ENCODE measurements at places on chromosomes 7 and 10.

GRCh38 chr10:32317795-32318357, 29.1 kb downstream of the EPC1 start:
- DNase-seq, result no peak

DNA sequence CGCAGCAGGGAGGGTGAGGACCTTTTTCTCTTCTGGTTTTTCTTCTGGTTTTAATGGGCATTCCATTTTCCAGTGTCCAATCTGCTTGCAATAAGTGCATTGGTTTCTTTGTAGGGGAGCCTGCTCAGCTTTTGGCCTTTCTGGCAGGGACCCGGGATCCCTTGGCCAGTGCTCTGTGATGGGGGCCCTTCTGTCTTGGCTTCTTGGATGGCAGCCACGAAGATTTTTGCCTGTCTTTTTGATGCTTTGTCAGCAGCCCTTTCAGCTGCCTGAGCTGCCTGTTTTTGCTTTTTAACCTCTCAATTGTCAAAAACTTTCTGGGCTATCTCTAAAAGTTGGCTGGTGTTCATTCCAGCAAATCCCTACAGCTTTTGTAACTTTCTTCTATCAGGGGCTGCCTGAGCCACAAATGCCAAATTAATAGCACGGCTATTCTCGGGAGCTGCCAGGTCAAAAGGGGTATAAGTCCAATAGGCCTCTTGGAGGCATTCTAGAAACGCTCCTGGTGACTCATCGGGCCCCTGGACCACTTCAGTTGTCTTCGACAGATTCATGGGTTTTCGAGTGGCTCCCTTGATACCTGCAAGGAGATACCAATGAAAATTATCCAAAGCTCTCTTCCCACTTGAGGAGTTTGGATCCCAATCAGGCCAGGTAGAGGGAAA, 179.9 kb upstream of the MBL2 start:
- no peak for DNase-seq

DNA sequence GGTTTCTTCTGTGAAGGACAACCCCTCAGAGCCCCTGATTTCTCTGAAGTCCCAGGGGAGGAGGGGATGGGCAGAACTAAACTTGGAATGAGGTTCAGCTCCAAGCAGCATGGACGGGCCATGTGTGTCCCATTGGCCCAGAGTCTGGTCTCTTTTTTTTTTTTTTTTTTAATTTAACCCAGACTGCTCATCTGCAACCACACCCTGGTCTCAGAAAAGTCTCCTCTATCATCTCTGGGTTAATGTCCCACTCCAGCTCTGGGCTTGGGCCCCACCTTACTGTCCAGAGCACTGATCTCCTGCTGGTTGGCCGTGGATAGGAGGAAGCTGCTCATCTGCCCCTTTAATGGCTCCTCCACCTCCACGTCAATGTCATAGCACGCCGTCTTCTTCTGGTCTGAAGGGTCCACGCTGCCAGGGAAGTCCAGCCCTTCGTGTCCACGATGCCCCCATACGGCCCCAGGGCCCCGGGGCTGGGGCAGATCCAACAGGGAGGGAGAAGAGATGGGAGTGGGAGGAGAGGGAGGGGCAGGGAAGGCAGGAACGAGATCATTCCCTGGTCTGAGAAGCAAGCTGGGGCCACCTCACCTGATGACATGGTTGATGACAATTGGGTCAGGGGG, 7.7 kb downstream of the CHPF2 start:
- no peak for DNase-seq

DNA sequence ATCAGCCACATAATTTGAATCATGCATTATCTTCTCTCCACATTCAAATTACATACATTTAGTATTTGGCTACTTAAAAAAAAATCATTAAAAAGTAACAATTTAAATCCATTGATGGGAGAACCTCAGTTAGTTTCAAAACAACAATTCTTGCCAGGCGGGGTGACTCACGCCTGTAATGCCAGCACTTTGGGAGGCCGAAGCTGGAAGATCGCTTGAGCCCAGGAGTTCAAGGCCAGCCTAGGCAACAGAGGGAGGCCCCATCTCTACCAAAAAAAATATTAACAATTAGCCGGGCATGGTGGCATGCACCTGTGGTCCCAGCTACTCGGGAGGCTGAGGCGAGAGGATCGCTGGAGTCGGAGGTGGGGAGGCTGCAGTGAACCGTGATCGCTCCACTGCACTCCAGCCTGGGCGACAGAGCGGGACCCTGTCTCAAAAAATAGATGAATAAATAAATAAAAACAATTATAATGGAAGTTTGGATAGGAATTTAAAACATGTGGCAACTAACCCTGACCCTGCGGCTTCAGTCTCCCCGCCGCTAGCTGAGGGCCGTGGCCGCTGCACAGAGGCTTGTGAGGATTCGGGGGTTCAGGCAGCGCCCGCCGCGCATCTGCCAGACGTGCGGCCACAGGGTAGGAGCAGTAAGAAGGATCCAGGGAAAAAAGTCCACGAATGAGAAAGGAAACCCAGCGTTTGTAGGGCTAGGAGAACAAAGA, 1.1 kb upstream of the CSGALNACT2 start:
- DNase-seq, result no peak

- DNase-seq, result peak; percentile 100
Observed at GRCh38 chr7:44044315-44045225, at the start of gene DBNL. TSS of gene DBNL (plus strand) at chr7:44044702. CDS start at chr7:44044738, 36 bp downstream.

DNA sequence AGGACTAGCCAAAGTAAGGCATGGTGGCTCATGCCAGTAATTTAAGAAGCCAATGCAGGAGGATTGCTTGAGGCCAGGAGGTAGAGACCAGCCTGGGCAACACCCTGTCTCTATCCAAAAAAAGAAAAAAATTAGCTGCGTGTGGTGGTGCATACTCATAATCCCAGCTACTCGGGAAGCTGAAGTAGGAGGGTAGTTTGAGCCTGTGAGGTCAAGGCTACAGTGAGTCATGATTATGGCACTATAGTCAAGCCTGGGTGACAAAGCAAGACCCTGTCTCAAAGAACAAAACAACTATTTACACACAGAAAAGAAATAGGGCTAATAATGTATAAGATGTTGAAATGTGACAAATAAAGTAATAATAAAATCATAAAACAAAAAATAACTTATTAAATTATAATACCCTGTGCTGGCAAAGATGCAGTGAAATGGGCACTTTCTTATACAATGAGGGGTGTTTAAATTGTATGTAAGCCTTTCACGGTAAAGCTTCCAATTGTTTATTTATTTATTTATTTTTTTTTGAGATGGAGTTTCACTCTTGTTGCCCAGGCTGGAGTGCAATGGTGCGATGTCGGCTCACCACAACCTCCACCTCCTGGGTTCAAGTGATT, 175.2 kb downstream of the TPST1 start:
- no peak for DNase-seq

DNA sequence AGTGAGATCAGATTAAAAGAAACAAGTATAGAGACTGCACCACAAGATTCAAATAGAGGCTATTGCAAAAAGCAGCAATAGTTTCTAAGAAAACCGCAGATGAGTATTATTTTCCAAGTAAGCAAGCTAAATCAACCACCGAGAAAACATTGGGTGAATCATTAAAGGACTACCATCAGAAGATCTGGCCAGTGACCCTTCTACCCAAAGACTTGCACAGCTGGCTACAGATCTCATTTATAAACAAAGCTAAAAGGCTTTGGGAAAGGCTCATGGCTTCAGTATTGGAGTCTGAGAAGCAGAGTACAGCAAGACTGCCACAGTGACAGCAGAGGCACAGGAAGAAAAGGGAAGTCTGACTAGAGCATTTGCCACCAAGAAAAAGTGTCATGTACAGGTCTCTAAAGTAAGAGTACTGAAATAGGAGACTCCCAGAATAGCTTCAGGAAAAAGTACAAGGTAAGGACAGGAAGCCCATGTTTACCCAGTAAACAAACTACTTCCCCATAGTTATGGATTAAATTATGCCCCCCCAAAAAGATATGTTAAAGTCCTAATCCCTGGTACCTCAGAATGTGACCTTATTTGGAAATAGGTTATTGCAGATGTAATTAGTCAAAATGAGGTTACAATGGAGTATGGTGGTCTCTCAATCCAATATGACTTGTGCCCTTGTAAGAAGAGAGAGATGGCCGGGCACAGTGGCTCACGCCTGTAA, 19.0 kb downstream of the STEAP1 start:
- no peak for DNase-seq

All from Calu3 (cell line).